ENCODE measurements at places on chromosomes 6 and 20.
A peak's percentile ranks its signal among the peaks of the same experiment; 100 is the strongest.

DNA sequence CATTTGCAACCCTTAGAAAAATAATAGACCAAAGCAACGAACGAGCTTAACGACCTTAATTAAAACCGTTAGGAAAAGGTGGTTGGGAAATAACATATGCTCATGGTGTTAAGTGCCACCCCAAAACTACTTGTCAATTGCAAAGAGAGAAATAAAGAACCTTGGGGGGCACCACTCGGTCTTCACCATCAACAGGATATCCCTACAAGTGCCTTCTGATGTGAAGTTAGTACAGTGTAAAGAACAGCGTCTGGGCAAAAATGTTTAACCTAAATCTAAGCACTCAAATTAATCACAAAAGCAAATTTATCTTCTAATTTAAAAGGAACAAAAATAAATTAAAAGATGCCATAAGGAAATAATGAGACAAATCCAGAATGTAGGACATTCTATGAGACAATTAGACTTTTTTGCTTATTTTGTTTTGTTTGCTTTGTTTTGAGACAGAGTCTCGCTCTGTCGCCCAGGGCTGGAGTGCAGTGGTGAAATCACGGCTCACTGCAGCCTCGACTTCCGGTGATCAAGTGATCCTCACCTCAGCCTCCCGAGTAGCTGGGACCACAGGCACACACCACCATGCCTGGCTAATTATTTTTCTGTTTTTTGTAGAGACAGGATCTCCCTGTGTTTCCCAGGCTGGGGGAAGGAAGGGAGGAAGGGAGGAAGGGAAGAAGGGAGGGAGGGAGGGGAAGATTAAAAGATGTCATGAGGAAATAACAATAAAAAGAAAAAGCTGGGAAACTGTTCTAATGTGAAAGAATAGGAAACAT, 41.3 kb upstream of the BTN3A2 start:
- no peak for DNase-seq

GRCh38 chr6:41634657-41635056, 3.6 kb upstream of the MDFI start:
- peak; percentile 88 for DNase-seq

DNA sequence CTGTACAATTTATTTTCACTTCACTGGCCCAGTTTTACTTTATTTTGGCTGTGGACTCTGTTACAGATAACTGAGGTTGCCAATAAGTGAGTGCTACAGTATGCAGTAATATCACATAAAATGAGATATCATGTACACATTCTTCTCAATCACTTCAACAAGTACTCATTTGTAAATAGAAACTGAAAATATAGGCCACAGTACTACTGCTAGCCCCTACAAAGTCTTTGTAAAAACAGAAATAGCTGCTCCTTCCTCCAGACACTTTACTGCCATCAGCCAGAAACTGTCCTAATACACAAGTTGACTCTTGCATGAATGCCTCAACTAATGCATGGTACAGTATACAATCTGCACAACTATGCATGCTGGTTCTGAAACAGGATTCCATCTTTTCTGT, 9.2 kb downstream of the DTNBP1 start:
- no peak for DNase-seq

GRCh38 chr20:61285691-61286090, 33.6 kb downstream of the CDH4 start:
- DNase-seq = no peak

- no peak for DNase-seq
These were observed 4.6 kb downstream of the NCOA3 start for GRCh38 chr20:47506335-47506734.

DNA sequence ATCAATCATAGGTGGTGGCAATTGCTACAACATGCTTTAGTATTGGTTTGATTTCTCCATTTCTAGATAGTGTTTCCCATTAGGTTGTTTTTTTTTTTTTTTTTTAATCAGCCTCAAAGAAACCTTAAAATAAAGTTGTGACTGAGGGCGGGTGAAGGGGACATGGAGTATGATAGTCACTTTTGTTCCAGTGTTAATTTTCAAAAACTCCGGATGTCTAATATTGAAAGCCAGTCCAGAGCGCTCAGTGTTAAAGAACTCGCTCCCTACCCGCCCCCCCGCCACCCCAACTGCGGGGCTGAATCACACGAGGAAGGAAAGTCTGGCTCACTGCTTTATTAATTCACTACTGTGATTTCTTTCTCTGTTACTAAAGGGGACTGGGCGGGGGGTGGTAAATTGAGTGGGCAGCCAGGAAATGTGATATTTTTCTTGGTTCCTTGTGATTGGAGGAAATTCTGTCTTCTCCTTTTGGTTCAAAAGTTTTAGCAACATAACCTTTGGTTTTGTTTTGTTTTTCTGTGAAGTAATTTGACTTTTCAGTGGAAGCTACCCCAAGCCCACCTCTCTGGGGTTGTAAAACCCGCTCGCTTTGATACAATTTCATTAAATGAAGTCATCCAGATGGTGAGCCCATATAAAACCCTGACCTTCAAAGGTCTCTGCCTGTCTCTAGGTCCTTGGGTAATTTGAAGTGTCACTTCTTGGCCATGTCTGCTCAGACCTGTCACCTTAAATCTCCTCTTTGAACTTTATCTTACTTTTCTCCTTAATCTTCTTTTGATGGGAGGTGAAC, 38.0 kb downstream of the TNFAIP3 start:
- peak; percentile 41 for DNase-seq

DNA sequence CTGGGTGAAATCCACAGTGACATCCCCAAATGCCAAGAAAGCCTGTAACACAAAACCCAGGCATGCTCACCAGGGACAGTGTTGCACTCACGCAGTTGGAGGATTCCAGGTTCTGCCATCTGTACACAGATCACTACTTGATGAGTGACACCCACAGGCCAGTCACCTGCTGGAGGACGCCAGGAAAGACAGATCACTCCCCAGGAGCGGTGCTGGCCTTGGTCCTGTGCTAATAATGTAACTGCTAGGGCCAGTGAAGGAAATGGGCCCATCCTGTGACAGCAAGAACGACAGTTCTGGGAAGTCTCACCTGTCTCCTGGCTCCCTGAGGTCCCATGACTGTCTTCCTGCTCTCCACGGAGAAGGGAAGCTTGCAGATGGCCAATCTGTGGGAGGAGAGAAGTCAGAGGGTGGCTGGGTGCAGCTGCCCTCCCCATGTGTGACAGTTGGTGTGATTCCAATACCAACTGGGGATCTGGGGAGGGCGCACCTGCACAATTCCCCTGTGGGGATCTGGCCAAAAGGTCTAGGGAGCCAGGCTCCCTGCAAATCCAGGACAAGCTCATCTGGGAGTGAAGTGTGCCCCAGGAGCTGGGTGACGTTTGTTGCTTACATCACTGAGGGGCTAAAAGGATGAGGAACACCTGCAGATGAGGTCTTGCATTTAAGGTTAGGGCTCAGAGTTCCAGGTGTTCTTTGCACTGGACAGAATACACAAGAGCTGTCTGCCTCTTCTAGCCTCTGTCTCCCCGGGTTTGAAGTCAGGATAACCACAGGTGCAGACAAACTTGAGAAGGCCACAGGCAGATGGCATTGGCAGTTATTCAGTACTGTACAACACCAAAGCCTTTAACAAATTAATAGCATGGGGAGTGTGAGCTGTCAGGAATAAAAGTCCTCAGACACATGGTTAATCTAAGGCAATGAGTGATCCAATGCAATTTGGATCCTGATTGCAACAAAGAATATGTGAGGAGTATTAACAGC, 10.3 kb downstream of the ZNF337 start:
- no peak for DNase-seq

DNA sequence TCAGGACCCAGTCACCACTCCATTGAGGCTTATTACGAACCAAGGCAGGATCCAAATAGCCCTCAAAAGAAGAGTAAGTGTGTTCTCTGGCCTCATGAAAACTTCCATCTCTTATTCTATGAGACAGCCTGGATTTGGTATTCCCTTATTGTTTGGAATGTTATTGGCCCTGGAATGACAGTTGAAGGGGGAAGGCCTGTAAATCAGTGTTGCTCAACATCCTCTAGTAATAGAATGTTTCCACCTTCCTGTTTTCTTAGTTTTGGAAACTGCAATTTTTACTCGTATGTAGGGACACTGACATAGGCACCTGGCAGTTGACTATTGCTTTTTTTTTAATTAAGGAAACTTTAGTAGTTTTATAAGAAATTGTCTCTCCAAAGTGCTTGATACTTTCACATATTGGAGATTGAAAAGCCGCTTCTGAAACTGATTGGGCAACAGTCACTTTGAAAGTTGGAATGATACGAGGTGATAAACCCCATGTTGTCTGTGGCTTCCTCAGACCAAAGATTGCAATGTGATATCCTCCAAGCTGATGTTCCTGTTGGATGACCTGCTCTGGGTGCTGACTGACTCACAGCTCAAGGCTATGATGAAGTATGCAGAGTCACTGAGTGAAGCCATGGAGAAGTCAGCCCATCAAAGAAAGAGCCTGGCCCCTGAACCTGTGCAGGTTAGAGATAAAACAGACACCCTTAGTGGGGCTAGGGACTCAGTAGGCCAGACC, 43.1 kb downstream of the BLTP3A start:
- no peak for DNase-seq

GRCh38 chr6:43707269-43707668, 19.7 kb upstream of the MRPS18A start:
- no peak for DNase-seq

DNA sequence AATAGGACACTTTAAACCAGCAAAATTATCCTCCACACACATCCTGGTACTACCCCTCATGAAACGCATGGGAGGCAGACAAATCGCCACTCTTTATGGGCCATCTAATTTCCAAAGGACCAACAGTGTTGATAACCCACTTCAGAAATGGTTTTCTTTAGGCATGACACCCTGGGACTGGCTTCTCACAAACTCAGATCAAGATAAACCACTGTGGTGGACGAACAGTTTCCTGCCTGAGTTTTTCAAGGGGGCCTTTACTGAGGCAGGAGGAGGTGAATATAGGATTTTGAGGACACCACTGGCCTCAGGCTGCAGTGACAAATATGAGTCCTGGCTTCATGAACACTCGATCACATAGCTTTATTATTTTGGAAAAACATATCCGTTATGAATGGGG, 26.0 kb downstream of the TRAM2 start:
- no peak for DNase-seq

DNA sequence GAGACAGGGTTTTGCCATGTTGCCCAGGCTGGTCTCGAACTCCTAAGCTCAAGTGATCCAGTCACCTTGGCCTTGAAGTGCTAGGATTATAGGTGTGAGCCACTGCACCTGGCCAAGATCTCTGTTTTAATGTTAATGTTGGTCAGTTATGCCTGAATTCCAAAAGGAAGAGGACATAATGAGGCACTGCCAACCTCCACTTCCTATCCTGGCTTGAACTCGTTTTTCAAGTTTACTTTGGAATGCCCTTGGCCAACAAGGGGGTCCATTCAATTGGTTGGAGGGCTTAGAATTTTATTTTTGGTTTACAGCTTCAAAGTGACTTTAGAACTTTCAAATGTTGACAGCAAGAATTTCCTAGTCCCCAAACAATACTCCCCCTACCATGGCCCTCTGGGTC, 29.8 kb downstream of the DNAAF9 start:
- no peak for DNase-seq

DNA sequence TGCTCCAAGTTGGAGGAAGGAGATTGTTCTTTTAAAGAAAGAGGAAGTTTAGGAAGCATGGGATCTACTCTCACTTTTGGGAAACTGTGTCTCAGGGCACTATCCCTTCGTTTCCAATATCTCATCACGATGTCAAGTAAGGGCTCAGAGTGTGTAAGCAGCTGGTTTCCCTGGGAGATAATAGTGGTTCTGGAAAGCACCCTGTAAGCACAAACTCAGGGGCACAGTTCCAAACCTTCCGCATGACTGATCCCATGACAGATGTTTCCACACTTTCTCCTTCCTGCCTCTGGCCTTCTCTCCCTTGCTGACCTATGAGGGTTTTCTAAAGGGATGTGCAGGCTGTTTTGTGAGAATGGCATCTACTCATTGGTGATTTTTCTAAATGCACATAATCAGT, 33.9 kb downstream of the ADTRP start:
- peak; percentile 68 for DNase-seq

GRCh38 chr6:3791526-3792203, 40.2 kb upstream of the PXDC1 start:
- no peak for DNase-seq

DNA sequence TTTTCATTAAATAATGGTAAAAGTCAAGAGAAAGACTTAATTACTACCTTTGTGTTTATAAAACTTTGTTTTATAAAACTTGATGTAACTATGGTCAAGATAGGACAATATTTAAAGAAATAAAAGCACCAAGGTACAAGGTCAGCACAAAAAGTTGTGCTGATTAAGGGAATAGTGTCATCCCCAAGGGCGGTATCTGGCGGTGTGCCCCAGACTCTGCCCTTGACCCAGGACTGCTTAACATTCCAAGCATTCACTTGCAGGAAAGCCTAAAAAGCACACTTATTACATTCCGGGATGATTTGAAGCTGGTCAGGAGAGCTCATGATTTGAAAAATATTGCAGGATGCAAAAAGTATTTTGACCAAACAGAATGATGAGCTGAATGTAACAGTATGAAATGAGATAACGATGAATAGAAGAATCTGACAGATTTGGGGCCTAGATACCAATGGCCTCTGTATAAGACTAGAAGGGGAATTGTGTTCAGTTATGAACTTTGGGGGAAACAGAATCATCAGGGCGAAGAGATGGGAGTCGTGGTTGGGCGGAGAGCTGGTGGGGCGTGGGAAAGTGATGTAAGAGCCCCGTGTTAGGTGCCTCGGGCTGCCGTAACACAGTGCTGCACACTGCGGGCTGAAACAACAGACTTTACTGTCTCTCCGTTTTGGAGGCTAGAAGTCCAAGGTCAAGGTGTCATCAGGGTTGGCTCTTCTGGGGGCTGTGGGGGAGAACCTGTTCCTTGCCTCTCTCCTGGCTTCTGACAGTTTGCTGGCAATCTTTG, 77.2 kb downstream of the CDC5L start:
- peak; percentile 62 for DNase-seq

- no peak for DNase-seq
These were observed 172.3 kb downstream of the ZFP64 start for GRCh38 chr20:52019313-52019712.

DNA sequence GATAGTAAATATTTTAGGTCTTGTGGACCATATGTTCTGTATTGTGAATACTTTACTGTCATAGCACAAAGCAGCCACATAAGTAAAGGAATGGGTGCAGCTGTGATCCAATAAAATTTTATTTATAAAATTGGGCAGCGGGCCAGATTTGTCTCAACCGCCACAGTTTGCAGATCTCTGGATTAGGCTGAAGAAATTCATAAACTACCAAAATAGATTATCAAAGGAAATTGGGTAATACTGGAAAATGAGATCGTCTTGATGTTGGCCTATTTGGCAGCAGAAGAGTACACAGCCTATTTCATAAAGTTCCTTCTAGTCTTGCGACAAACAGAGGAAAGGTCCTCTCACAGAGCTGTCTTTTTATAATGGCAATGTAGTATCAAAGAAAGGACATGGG, 69.8 kb downstream of the DZANK1 start:
- DNase-seq = no peak

GRCh38 chr6:28587746-28588075, 62.0 kb downstream of the GPX5 start:
- DNase-seq = peak; percentile 51

DNA sequence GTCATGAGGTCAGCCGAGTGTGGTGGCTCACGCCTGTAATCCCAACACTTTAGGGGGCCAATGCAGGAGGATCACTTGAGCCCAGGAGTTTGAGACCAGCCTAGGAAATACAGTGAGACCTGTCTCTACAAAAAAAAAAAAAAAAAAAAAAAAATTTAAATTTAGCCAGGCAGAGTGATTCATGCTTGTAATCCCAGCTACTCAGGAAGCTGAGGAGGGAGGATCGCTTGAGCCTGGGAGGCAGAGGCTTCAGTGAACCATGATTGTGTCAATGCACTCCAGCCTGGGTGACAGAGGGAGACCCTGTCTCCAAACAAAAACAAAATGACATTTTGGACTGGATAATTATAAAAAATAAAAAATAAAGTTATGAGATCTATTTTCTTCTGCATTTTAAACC, 56.2 kb downstream of the ADGRF1 start:
- no peak for DNase-seq

GRCh38 chr20:14093652-14094051, 98.3 kb downstream of the MACROD2 start:
- no peak for DNase-seq
